ENCODE measurements at places on chromosomes 6 and 20.

DNA sequence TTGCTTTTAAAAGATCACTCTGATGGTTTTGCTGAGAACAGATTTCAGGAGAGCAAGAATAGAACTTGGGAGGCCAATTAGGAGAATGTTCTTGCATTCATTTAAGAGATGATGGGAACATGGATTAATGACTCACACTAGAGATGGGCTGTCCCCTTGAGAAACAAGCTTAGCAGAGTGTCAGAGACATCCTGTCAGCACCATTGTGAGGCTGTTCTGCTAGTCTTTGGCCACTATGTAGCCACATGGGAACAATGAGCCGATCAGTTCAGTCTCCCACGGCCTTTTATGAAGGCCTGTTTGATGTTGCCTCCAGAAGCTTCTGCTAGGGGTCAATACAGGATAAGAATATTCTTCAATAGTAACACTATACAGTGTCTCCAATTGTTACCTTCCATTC is 113.0 kb upstream of the EYA4 start:
- no peak for DNase-seq

GRCh38 chr6:116530436-116530835 is 15.0 kb downstream of the TRAPPC3L start:
- no peak for DNase-seq

GRCh38 chr6:37525460-37526357 is 26.0 kb upstream of the CCDC167 start:
- DNase-seq = no peak

DNA sequence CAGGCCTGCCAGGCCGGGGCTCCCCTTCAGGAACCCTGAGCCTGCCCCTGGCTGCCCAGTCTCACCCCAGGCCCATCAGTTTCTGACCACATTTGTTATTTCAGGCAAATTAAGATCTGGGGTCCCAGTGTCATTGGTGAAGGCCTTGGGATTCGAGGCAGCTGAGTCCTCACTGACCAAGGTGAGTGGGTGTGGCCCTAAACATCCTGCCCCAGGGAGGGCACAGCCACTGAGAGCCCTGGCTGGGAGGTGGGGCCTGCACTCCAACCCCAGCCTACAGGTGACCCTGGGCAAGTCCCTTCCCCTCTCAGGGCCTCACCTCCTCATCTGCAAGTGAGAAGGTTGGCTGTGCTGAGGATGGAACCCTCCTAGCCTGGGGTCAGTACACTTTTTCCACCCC is 23.8 kb downstream of the BPIFB1 start:
- no peak for DNase-seq

DNA sequence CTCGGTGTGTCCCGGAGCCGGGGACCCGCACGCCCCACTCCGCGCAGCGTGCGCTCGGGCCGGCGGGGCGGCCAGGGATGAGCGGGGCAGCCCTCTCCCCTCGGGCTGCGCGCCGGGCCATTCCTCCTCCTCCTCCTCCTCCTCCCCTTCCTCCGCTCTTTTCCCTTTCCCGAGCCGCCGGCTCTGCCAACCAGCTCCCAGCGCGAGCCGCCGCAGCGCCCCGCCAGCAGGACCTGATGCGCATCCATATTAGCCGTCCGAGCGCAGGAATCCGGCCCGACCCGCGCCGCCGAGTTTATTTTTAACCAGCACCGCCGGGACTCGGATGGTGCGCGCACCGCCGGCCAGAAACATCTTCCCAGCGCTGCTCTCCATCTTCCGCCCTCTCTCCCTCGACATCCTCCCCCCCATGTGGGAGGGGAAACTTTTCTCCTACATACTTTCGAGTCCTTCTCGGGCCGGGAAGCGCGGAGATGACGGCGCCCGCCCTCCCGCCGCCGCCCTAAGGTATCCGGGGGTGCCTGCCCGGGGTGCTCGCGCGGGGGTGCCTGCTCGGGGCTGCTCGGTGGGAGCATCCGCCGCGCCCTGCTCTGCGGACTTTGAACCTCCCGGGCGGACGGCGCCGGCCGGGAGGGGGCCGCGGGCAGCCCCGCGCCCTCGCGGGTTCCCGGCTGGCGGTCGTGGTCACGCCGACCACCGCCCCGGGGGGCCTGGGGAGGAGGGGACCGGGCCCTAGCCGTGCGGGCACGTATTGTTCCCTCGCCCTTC is 619 bp downstream of the RREB1 start:
- DNase-seq = no peak

DNA sequence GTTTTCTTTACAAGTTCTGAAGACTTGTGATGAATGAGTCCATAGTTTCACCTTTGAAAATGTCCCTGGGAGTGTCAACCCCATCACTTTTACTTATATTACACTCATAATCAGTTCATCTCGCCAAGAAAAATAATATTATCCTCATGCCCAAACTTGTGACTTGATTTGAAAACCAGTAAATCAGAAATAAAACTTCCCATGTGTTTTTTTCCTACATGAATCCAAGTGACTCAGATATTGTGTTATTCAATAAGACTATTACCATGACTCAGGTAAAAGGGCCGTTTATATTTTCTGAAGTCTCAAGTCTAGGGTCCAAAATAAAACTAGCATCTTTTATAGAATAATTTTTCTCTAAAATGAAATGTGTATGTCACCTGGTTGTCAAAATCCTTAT is 15.8 kb upstream of the CYP24A1 start:
- no peak for DNase-seq

DNA sequence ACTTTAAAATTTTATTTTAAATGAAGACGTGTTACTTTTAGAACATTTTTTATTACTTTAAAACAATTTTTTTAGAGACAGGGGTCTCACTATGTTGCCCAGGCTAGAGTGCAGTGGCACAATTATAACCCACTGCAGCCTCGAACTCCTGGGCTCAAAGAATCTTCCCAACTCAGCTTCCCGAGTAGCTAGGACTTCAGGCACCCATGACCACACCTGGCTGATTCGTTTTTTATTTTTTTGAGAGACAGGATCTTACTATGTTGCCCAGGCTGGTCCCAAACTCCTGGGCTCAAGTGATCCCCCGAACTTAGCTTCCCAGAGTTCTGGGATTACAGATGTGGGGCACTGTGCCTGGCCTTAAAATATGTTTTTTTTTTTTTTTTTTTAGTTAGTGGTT is 287.7 kb downstream of the GMDS start:
- no peak for DNase-seq

DNA sequence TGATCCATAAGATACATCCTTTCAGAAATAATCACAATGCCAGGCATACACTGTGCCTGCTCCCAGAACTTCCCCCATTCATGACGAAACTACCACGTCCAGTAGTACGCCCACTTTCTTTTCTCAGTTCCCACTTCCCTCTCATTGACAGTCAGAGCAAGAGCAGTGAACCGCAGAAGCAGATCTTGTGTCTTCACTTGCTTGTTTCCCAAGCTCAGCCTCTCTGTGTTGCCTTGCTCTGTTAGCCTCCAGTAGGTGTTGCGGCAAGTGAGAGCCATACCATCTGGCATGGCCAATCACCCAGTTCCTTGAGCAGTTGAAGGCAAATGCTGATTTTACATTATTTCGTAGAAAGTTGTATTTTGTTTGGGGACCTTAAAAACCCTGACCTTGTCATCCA is 11.7 kb downstream of the UST start:
- DNase-seq = no peak

- DNase-seq = no peak
These were observed 222.1 kb downstream of the SMOC2 start for GRCh38 chr6:168663041-168663440.

GRCh38 chr20:39736434-39737327 is 774.5 kb downstream of the DHX35 start:
- DNase-seq = no peak

DNA sequence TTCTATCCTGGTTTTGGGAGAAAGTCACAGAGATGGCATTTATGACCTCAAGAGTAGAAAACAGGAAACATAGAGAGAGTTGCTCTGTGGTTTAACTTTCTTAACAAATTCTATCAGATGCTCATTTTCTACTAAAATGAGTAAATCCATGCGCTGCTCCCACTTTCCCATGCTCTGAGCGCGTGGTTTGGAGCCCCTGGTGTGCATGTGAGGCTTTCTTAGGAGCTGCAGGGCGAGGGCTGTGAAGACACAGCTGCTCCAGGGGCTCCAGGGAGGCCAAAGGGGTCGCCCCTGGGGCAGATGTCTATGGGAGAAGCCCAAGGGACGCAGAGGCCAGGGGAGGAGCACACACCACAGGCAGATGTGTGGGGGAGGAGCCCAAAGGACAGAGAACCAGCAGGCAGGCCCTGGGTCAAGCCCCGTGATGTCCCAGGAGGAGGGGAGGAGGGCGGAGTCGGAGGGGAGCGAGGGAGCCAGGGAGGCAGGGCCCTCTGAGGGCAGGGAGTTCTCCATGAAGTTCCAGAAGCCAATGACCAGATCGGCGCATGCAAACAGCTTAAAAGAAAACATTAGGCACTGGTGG is 122.9 kb downstream of the IRF4 start:
- no peak for DNase-seq

All from H1 (cell line).